ENCODE measurements at places on chromosomes 1 and 21.

- no peak for DNase-seq
These were observed 40.5 kb downstream of the EPHB2 start for GRCh38 chr1:22751124-22751531.

GRCh38 chr1:228313536-228314277, 92.9 kb downstream of the TRIM11 start:
- no peak for DNase-seq

GRCh38 chr1:90074137-90074536, 79.2 kb downstream of the ZNF326 start:
- no peak for DNase-seq

GRCh38 chr1:2777424-2778219, 23.9 kb downstream of the TTC34 start:
- no peak for DNase-seq

- no peak for DNase-seq
These were observed 54.3 kb downstream of the TLR5 start for GRCh38 chr1:223088713-223089240.
